ENCODE measurements at places on chromosomes 5 and 9.

DNA sequence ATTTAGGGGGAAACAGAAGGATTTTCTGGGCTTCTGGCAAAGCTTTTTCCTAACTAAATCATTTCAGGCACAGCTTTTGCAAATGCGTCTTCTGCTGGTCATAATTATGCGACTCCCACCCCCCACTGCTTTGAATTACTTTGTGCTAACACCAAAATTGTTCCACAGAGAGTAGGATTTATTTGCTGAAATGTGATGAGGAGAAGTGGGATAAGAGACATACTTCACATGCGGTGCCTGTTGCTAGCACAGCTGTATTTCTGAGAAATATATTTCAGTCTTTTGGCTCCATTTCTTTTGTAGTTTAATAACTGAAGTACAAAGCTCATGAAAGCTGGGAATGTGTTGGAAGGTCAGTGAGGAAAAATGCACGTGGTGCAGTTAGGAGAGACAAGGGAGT is 83.2 kb upstream of the TAS2R1 start:
- no peak for DNase-seq

- peak; percentile 16 for DNase-seq
Measured at GRCh38 chr9:134562146-134562849, 79.3 kb upstream of the COL5A1 start.

GRCh38 chr9:70988551-70988950 is 132.9 kb downstream of the TRPM3 start:
- DNase-seq, result no peak

- no peak for DNase-seq
Measured at GRCh38 chr5:110034056-110034600, 344.4 kb downstream of the MAN2A1 start.

- DNase-seq, result no peak
Measured at GRCh38 chr5:107937204-107937603, 266.5 kb upstream of the EFNA5 start.

- no peak for DNase-seq
Measured at GRCh38 chr5:124772457-124773200, 26.2 kb upstream of the ZNF608 start.

DNA sequence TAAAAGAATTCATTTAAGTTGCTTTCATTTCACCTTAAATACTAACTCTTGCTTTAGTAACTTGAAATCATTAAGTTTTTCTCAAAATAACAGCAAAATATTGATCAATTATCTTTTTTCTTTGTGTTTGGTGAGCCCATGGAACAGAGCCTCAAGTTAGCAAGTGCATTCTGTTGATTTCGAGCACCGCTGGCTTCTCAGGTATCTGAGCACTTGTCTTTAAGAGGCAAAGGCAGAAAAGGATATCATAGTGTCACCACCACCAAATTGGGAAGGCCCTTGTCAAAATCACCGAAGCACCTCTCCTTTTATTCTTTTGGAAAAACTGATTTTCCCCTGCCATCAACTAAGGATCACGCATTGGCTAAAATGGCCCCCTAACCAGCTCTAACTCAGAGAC is 17.1 kb upstream of the CTNNAL1 start:
- DNase-seq, result no peak

DNA sequence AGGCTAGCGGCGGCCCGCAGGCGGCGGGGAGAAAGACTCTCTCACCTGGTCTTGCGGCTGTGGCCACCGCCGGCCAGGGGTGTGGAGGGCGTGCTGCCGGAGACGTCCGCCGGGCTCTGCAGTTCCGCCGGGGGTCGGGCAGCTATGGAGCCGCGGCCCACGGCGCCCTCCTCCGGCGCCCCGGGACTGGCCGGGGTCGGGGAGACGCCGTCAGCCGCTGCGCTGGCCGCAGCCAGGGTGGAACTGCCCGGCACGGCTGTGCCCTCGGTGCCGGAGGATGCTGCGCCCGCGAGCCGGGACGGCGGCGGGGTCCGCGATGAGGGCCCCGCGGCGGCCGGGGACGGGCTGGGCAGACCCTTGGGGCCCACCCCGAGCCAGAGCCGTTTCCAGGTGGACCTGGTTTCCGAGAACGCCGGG is 253 bp downstream of the SLC12A2 start:
- peak; percentile 87 for DNase-seq

- DNase-seq, result peak; percentile 77
Measured at GRCh38 chr9:127578952-127579853, 32.9 kb upstream of the STXBP1 start.

- DNase-seq, result no peak
Measured at GRCh38 chr9:37191403-37192089, 71.2 kb downstream of the ZCCHC7 start.

DNA sequence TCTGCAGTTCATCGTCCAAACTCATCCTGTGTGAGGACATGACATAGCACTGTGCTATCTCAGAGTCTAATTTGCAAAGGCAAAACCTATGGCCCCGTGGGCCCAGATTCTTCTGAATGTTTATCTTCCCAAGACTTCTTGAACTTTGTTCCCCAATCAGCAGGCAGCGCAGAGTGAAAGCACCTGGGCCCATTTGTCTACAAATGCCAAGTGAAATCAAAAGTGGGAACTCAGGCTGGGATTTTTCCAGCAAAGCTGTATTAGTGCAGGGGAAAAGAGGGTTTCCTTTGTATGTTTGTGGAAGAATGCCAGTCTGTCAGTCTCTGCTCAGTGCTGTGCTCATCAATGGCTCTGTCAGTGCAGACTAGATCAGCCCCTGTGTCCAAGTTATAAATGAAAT is 55.8 kb downstream of the FOXD1 start:
- DNase-seq, result no peak

- no peak for DNase-seq
Measured at GRCh38 chr9:33158843-33159776, 8.0 kb downstream of the B4GALT1 start.

DNA sequence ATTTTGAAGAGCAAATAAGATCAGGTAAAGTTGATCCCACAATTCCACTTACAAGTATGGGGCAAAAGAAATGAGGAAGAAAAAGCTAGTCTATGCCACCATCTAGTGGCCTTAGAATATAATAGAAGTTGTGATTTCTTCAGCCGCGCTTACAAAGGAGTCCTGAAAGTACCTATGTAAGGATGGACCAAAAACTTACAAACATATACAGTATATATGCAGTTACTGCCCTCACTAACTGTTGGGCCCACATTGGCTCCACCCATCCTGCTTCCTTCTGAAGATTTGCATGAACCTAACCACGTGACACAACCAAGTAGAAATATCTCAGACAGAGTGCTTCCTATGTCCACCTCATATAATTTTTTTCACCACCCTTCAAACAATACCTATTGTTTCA is 11.7 kb upstream of the OR13D1 start:
- no peak for DNase-seq

GRCh38 chr5:55232985-55233928 is at the start of gene CCNO:
Gene CCNO (minus strand): TSS chr5:55233608. CDS start chr5:55233523, 85 bp downstream.
- peak; percentile 93 for DNase-seq

DNA sequence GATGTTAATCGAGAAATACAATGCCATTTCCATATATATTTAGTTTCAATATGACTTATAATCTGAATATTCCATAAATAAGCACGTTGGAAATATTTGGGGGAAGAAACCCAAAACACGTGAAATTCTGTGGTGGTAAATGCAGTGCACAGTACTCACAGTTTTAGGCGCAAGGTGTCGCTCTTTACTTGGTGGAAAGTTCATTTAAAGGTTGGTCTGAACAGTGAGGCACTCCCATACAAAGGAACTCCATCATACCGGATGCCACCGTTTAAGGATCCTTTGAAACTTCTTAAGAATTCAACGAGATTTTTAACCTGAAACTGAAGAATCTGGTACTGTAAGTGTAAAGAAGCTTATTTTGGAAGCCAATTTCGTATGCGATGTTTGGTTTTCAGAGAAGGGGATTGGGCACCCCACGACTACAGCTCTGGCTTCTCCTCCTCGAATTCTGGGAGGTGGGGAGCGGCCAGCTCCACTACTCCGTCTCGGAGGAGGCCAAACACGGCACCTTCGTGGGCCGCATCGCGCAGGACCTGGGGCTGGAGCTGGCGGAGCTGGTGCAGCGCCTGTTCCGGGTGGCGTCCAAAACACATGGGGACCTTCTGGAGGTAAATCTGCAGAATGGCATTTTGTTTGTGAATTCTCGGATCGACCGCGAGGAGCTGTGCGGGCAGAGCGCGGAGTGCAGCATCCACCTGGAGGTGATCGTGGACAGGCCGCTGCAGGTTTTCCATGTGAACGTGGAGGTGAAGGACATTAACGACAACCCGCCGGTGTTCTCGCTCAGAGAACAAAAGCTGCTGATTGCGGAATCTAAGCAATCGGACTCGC is at the start of gene PCDHA11:
TSS of gene PCDHA11 (plus strand) at position 237 of the 834 bp plus-strand sequence. CDS start at position 384, 147 bp downstream.
- peak; percentile 44 for DNase-seq

DNA sequence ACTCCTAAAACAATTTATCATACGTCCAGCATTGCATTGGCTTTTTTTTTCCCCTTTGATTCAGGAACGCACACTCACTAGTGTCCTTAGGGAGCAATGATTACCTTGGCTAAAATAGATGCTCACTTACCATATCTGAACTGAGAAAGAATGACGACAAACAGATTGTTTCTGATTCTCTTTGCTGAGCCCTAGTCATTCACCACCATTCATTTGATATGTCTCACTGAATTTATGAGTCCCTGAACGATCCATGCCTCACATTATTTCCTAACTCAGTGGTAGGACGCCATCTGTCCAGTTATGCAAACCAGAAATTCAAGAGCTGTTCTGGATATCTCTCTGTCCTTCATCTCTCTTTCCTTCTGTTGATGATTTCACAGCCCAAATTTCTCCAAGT is 39.3 kb upstream of the DAB2 start:
- no peak for DNase-seq

GRCh38 chr5:155015239-155015638 is 1.7 kb downstream of the KIF4B start:
- no peak for DNase-seq

GRCh38 chr5:102715082-102715807 is 39.9 kb upstream of the PAM start:
- no peak for DNase-seq

DNA sequence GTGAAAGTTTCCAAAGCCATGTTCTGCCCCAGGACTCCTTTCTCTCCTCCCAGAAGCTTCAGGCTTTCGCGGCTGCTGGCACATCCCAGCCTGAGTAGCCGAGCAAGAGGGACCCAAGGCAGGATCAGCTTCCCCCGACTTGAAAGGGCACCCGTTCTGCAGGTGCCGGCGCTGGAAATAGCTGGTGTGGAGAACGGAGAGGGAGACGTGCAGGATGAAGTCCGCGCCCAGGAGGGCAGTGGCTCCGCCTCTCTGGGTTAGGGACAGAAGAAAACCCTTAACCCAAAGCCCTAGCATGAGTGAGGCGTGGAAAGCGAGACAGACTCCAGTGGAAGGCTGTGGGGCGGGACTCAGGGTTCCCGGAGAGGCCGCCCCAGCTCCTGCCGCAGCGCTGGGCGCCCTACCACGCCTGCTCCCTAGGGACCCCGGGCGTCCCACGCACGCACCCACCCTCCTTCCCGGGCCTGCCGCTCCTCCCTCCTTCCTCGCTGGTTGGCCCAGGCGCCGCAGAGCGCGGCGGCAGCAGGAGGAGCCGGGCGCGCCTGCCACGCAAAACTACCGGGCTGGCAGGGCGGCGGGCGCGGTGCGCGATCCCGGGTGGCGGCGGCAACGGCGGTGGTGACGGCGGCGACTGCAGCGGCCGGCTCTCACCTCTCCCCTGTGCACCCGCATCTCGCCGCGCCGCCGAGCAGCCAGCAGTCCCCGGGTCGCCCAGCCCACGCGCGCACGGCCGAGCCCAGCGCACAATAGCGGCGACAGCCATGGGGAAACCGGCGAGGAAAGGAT is at the start of gene SLC1A1:
TSS of gene SLC1A1 (plus strand) at position 550 of the 786 bp plus-strand sequence. CDS start at position 762, 212 bp downstream.
- DNase-seq, result peak; percentile 78

DNA sequence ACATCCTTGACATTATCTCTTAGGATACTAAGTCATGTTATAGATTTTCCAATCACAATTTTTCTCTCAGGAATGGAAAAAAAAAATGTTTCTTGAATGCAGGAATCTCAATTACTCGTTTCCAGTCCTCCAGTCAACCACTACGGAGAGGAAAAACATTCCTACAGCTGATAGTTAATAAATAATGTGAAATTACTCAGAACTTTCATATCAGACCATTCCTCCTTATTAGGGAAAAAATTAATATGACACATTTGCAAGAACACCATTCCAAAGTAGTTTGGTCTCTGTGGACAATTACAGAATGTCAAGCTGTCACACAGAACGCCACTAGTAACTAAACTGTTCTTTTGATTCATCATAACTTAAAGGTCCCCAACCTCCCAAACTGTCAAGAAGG is 31.5 kb downstream of the MED27 start:
- DNase-seq, result no peak

- DNase-seq, result no peak
Measured at GRCh38 chr5:62475072-62475471, 62.5 kb downstream of the IPO11 start.

DNA sequence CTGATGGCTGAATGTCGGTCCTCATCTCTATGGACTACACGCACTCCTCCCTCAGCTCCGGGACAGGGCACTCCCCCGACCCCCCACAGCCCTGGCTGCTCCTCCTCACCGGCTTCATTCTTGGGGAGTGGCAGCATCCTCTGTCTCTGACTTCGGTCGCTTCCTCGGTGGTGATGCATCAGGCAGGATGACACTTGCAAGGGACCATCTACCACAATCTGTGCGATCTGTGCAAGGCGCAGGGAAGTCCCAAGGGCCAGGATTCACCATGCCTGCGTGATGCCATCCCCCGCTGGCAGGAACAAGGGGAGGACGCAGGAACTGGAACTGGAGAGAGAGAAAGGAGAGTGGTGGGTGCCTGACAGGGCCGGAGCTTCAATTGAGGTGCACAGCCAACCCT is 2.2 kb upstream of the CACNA1B start:
- DNase-seq, result no peak

DNA sequence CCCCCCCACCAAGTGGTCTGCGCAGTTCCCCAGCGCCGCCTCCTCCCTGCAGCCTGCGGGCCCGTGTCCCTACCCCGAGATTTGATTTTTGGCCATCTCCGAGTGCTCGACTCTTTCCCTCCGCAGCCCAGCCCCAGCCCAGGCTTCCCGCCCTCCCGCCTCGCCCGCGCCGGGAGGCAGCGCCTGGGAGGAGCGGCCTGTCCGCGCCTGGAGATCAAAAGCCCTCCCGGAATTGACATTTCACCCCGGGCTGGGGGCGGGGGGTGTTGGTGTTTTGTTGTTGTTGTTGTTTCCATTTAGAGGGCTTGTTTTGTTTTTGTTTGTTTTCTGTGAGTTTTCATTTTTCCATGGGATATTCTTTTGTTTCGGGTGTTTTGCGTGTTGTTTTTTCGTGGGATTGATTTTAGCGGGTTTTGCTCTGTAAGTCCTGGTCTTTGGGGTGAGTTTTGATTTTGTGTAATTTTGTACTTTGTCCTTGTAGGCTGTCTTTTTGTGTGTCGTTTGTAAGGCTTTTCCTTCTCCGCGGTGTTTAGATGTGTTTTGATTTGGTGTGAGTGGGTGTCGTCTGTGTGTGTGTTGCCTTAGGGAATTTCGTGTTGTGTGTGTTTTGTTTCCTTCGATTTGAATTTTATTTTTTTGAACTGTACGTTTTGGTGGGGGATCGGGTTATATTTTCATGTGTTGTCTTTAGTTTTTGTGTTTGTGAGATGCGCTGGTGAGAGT is 1.7 kb upstream of the PAX5 start:
- DNase-seq, result peak; percentile 74

All from ecto neural progenitor cell (in vitro differentiated cells).